ENCODE measurements at places on chromosomes 1 and 21.
A peak's percentile ranks its signal among the peaks of the same experiment; 100 is the strongest.

- DNase-seq: no peak
Observed at GRCh38 chr1:64518692-64519481, 49.0 kb downstream of the CACHD1 start.

DNA sequence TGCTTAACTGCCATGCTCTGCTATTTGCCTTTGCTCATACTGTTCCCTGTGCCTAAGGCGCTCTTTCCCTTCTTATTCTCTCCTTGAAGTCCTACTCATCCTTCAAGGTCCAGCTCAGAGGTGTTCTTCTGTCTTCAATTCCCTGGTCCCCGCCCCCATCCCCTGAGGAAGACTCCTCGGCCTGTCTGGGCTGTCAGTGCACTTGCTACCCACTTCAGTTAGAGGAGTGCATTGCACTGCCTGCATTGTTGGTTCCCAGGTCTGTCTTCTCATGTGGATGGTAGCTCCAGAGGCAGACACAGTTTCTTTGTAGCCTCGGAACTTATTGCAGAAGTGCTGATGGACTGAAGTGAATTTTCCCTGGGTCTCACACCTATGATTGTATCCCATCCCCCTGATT lies 194.0 kb downstream of the C1orf94 start:
- no peak for DNase-seq

GRCh38 chr21:38968887-38969543 lies 163.3 kb downstream of the ETS2 start:
- DNase-seq: no peak

DNA sequence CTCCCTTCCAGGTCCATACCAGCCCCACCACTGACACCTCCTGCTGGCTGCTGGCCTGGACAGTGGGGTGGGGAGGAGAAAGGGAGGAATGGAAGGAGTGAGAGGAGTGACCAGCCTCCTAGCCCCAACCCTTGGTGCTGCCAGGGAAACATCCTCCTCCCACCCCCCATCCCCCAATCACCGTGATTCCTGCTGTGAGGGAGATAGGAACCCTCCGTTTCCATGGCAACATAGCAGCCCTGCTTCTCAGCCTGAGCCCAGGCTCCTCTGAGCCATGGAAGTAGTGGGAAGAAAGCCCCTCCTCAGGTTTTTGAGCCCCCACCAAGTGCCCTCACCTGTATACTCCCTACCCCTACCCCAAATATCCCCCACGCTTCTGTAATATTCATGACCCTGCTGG lies 44.4 kb upstream of the SCMH1 start:
- DNase-seq: no peak

DNA sequence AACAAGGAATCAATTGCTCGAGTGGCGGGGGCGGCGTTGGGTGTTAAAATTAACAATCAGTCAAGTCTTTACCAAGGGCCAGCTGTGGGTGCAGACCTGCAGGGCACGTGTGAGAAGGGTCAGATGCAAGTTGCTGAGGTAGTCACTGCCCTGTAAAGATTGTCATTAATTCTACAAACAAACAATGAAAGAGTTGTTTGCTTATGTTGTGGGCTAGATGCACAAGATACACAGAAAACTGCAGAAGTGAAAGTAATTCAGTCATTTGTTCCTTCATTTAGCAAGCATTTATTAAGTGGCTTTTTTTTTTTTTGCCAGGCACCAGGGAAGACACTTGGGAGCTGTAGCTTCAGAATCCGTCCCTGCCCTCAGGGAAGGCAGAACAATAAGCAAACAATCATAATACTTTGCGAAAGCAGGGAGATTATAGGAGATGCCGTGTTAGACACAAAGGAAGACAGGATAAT lies 79.5 kb downstream of the NR5A2 start:
- no peak for DNase-seq

DNA sequence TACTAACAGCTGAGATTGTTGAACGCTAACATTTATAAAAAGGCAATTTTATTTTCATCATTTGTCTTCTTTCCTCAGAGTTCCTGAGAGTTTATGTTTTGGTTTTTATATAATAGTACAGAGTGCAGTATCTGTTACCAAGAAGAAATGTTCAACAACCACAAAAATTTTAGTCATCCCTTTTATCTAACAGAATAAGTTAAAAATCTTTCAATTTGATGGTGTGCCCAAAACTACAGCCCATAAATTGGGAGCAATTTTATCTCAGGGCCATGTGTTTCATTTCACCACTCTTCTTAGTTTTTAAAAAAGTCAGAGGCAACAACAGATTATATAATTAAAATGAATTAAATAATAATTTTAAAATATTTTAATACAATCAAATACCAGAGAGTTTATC lies 37.1 kb downstream of the NEXN start:
- DNase-seq: no peak

DNA sequence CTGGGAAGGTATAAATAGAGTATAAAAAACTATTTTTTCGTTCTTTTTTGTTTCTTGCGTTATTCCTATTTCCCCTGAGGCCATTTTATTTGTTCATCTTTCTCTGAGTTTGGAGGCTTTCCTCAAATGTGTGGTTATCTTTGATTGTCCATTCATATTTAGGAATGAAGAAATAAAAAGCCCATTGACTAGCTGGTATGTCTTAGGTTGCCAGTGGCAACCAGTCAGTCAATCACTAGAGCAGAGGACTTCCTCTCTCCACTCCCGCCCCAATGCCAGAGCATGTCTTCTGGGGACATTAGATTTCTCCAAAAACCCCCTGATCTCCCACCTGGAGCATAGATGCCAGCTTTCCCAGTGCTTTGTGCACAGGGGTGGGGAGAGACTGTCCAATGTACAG lies 20.7 kb upstream of the FOXE3 start:
- no peak for DNase-seq

DNA sequence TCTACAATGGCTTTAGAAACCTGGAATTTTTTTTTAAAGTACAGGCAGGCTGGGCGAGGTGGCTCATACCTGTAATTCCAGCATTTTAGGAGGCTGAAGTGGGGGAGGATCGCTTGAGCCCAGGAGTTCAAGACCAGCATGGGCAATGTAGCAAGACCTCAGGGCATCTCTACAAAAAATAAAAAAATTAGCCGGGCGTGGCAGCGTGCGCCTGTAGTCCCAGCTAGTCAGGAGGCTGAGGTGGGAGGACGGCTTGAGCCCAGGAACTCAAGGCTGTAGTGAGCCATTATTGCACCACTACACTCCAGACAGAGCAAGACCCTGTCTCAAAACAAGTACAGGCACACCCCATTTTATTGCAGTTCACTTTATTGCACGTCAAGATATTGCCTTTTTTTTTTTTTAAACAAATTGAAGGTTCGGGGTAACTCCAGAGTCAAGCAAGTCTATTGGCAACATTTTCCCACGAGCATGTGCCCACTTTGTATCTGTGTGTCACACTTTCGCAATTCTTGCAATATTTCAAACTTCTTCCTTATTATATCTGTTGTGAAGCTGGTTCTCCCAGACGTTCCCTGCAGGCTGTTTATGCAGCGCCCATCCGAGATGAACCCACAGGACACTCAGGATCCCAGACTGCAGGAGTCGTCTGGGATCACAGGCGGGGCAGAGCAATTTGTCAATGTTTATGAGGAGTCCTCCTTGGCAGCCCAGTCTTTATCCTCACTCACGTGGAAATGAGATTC lies 4.7 kb downstream of the HES2 start:
- DNase-seq: no peak

- DNase-seq: peak; percentile 72
Observed at GRCh38 chr1:228459091-228459993, 27.8 kb upstream of the RNF187 start.

GRCh38 chr1:21864730-21865129 lies 52.7 kb downstream of the LDLRAD2 start:
- DNase-seq: no peak

GRCh38 chr1:240350910-240351331 lies 259.2 kb downstream of the FMN2 start:
- no peak for DNase-seq

Measured in SHP77 treated with DMSO at 0.1 percent for 48 hours (cell line).